T-cell (primary cell): ENCODE measurements at places on chromosomes 4 and X.
A peak's percentile ranks its signal among the peaks of the same experiment; 100 is the strongest.

DNA sequence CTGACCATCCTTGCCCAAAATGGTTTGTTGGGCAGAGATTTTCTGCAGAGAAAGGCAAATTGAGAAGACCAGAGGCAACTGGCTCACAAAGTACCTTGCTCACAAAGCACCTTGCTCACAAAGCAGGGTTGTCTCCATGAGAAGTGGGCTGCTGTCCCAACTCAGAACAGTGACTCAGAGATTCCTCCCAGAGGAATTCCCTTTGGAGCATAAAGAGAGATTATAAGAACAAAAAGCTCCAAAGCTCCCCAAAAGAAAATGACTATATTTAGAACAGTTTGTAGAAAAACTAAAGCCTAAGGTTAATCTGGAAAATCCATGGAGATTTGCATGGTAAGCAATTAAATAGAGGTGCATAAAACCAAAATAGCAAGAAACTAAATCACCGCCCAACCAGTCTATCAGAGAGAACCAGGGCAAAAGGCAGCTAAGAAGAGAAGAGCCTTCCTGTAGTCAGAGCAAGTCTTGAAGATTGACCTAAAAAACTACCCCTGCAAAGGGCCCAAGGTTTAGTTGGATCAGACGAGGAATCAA is 731.4 kb downstream of the FAT4 start:
- DNase-seq = no peak

GRCh38 chr4:2537011-2537830 is 774 bp downstream of the FAM193A start:
- peak; percentile 45 for DNase-seq

- DNase-seq = no peak
Measured at GRCh38 chr4:72286910-72287309, 255.1 kb downstream of the NPFFR2 start.

GRCh38 chr4:85106166-85106565 is 139.7 kb upstream of the WDFY3 start:
- no peak for DNase-seq

DNA sequence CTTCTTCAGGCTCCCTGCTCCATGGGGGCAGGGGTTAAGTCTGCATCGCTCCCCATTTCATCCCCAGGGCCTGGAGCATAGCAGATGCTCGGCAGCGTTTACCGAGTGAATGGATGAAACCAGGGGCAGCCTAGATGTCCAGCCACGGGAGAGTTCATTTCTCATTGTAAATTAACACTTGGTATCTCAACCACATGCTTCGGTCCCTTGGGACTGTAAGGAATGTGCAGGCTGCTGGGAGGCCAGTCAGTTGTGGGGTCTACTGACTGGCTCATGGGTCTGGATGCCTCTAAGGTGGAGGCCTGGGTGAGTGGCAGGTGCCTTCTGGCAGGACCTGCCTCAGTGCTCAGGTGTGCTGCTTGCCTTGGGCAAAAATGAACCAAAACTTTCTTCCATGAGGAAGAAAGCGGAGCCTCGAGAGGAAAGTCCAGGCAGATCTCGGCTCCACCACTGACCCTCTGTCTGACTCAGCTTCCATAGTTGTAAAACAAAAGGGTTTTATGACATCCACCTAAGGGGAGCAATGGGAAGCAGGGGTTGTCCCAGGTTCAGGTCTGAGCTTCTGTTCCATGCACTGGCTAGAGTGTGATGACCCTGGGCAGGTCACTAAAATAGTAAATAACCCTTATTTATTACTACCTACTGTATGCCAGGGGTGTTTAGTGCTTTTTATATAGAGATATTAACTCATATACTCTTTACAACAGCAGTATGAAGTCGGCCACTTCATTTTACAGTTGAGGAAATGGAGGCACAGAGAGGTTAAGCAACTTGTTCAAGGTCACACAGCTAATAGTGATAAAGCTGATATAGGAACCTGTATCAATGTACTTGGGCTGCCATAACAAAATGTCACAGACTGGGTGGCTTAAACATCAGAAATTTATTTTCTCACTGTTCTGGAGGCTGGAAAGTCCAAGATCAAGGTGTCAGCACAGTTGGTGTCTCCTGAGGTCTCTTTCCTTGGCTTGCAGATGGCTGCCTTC is 144.3 kb upstream of the STX18 start:
- DNase-seq = no peak

GRCh38 chr4:71070015-71070414 is 76.6 kb downstream of the DCK start:
- DNase-seq = no peak

DNA sequence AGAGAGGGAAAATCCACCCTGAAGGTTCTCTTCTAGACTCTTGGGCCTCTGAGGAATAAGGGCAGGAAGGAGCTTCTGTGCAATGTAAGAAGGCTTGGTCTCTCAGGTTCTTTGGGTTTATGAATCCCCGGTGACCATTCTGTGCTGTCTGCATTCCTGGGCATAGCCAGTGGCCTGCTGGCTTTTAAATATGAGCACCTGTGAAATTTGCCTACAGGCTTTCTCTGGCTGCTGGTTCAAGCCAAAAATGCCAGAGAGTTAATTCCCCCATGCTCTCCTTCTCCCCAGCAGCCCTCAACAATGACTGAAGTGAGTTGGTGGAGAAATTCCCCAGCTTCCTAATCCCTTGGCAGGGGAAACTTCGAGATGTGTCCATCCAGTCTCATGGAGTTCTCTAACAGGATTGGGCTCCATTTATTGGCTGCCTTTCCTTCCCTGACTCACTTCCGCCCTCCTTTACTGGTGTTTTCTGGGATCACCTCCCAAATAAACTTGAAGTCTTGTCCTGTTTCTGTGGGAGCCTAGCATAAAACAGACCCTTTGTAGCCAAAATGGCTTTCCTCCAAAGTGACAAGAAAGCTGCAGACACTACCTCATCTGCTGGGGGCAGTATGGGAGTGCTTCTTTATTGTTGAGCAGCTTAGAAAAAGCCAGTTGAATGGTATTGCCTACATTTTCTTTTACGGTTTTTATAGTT is 179.4 kb upstream of the CASK start:
- DNase-seq = no peak

DNA sequence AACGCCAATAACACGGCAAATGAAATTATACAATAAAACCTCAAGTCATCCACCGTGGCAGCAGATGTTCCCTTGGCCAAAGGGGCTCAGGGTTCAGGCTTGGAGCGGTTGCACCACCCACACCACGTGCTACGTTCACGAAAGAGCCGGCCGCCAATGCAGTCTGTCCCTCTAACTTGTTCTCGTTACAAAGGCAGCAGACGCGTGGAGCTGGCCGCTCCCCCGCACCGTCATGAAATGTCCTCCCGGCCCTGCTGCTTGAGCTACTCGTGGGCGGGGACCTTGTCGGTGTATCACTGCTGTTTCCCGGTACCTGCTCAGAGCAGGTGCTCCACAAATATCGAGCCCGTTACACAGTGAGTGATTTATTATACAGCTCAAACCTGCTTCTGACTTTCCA is 36.4 kb upstream of the MAN2B2 start:
- no peak for DNase-seq
